Stimulated activated CD4-positive, alpha-beta T cell treated with anti-CD3 and anti-CD28 coated beads, TNF-alpha, amount 100 ng/mL, for 24 hours (primary cell): ENCODE measurements at places on chromosomes 1 and 21.

GRCh38 chr1:82901118-82901517 lies 1097.8 kb downstream of the TTLL7 start:
- DNase-seq = no peak

DNA sequence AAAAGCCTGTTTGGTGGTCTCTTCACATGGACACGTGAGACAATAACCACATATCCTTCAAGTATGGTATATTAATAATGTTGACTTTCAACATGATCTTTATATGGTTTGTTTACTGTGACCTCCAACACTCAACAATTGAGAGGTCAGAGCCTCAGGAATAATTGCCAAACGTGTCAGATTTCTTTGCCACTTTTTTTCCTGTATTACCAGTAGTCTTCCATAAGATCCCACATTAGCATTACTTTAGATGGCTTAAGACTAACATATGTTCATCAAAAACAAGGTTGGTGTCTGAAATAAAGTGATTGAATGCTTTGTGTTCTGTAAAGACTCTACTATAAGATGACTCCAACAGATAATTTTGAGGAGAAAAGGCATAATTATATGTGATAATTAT lies 118.7 kb upstream of the F3 start:
- DNase-seq = no peak

GRCh38 chr1:13760340-13760739 lies 60.4 kb downstream of the PRDM2 start:
- DNase-seq = no peak

GRCh38 chr1:172849653-172850052 lies 190.8 kb downstream of the FASLG start:
- no peak for DNase-seq

GRCh38 chr1:182185136-182185535 lies 123.6 kb upstream of the ZNF648 start:
- DNase-seq = no peak

- no peak for DNase-seq
These were observed 12.0 kb downstream of the PKP1 start for GRCh38 chr1:201295346-201295745.

- DNase-seq = no peak
These were observed 71.7 kb upstream of the PRMT6 start for GRCh38 chr1:106984801-106985200.

DNA sequence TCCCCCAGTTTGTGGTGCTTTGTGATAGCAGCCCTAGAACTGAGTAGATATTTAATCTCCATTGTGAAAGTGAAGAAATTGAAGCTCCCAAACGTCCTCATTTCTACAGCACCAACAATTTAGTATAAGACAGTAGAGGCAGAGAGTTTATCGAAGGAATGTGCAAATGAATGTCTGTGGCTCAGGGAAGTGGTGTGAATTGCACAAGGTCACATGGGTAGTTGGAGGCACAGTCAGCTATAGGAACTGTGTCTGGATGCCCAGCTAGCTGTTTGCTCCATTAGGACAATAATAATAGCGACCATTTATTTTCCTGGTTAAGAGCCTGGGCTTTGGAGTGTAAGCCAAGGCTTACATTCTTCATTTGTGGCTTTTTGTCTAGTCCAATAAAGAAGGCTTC lies 144.4 kb upstream of the USP24 start:
- no peak for DNase-seq

DNA sequence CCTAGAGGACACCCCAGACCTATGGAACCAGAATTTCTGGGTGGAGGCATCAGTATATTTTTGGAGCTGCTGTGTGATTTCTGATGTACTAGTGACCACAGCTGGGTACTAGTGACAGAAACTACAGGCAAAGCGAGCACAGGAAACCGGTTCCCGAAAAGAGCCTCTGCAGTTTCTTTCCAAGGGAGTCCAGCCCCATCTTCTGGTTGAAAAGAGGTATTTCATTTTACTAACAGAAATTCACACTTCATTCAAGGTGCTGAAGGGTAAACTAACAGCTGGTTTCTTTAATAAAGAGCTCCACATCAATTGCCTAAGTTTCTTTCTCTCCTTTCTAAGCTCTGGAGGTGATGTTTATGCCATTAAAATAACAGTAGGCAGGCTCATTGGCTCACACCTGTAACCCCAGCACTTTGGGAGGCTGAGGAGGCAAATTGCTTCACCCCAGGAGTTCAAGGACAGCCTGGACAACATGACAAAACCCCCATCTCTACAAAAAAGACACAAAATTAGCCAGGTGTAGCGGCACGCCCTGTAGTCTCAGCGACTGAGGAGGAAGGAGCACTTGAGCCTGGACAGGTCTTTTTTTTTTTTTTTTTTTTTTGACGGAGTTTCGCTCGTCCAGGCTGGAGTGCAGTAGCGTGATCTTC lies 22.0 kb downstream of the THAP3 start:
- DNase-seq = no peak

DNA sequence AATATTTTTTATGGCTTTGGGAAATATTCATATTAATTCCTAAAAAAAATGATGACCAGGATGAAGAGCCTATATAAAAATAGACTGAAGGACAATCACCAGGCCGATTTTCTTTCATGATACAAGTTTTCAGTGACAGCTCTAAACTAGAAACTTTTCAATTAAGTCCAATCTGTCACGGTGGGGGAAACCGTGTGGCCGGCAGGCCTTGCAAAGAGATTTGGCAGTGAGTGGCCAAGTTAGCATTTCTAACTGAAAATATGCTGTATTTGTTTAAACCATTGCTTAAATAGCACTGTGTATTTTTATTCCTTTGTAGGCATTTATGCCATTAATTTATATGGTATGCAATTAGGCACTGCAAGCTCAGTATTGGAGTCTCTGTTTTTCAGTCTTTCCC lies 294.5 kb upstream of the NRIP1 start:
- DNase-seq = no peak

DNA sequence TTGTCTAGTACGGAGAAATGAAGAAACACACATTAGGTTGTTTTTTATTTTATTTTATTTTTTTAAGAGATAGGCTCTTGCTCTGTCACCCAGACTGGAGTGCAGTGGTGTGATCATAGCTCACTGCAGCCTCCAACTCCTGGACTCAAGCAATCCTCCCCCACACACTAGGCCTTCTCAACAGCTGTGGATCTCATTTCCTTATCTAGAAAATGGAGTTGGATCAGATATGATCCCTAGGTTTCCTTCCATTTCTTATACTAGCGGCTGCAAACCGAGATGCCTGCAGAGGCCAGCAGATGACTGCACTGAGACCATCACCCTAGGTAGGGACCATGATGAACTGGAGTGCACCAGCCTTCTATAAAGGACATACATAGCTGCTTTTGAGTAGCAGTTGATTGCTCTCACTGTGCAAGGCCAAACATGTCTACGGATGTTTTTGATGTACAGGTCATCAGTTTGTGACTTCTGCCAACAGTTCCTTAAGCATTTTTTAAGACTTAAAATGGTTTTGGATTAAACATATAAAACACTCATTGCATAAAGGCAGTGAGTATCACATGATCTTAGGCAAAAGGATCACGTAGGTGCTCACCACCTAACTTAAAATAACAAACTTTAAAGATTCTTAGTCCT lies 11.4 kb upstream of the KLHL12 start:
- DNase-seq = no peak

DNA sequence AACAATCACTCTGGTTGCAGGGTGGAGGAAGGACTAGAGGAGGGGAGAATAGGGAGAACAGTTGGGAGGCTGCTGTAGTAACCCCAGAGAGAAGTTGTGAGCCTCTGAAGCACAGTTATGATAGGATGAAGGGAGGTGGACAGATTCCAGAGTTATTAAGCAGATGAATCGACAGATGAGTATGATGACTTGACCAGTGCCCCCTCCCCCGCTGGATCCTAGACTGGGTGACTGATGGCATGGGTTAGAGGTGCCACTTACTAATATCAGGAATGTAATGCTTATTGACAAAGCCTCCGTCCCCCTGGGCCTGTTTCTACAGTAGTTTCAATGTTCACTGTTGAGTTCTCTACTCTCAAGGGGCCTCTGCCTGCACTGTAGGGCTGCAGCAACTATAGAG lies 14.0 kb upstream of the TIPRL start:
- DNase-seq = no peak

- no peak for DNase-seq
These were observed 172.8 kb upstream of the TMEM51 start for GRCh38 chr1:14980621-14981218.

DNA sequence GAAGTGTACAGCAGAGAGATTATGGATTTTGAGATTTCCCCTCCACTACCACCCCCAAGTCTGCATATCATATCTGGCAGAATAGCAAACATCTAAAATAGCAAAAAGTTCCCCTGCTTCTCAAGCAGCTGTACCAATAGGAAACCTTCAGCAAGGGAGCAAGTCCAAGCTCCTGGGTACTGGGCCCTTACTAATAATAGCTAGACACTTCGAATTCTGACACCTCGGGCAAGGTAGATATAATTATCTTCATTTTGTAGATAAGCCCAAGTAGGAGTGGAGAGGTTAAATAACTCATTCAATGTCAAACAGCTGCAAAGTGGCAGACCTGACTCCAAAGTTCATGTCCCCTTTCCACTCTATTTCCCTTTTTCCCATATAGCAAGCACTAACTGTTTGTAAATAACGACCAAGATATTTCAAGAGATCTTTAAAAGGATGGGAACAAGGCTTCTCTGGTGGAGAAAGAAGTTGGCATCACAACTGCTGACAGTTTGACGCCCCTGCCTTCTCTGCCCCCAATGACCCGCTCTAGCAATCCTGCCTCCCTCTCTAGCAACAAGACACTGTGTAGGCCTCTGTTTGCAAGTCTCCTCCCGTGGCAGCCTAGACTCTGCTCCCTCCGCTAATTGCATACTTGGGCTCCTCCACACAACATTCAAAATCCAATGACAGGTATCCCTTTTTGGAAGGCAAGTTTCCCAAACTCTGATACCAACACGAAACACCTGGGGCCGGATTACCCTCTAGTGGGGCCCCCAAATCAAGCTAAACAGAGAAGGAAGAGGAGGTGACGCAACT lies 18.7 kb upstream of the ADAR start:
- DNase-seq = no peak

DNA sequence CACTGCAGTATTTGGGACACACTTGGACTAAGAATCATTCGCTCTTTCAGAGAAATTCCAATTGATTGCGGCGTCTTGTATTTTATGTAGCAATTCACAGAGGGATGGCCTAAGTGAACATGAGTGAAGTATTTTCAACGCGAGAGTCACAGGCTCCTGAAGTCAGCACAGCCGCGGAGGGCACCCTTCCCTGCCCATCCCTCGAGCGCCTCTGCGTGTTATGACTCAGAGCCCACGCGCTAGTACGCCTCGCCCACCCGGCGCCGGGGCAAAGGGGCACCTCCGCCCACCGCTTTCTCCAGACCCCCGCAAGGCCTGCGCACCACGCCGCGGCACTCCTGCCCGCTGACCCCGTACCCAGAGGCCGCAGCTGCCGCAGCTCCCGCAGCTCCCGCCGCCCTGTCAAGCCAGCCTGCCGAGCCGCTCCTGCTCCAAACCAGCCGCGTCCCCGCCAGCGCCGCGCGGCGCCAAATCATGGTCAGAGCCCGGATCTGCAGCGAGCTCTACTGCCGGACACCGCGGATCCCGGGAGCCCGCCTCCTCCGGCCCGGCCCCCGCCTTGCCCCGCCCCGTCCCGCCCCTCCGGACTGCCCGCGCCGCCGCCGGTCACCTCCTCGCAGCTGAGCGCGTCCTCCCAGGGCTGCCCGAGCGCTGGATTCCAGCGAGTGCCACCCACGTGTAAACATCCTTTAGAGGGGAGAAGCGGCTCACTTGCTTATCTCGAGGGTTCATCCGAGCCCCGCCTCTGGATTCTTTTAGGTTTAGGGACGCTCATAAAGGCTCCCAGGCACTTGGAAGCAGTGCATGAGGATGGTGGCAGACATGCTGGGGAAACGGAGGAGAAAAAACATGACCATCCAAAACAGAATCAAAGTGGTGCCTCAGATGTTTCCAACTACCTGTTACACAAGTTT lies at the start of gene GLRX2:
Gene GLRX2 (minus strand): TSS at position 508 of the 914 bp plus-strand sequence. CDS start 32 bp downstream, at position 476.
- peak; percentile 16 for DNase-seq

DNA sequence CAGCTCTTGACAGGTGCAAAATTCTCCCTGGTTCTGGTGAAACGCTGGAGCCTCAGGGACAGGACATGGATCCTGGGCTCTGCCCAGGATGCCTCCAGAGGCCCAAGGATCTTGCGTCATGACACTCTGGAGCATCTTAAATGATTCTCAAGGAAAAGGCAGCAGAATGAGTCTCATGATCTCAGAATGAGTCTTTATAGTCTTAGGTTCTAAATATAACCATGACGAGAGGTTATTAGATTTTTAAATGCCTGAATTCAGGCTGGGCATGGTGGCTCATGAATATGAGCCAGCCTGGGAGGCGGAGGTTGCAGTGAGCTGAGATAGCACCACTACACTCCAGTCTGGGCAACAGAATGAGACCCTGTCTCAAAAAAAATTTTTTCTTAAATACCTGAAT lies 55.5 kb downstream of the ECE1 start:
- DNase-seq = no peak

DNA sequence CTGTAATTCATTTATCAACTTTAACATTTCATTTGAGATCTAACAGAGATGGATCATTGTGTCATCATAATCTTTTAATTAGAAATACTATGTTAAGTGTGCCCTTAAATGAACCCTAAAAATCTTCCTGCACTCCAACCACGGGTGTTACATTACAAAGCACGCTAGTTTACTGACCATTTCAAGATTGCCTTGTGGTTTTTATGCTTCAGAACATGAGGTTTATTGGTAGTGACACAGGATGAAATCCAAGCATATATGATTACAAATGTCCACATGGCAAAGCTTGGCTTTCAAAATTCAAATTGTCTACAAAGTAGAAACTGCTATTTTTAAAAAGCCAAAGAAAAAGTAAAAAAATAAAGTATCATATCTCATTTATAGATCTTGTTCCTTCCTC lies 190.4 kb upstream of the USP25 start:
- DNase-seq = no peak

DNA sequence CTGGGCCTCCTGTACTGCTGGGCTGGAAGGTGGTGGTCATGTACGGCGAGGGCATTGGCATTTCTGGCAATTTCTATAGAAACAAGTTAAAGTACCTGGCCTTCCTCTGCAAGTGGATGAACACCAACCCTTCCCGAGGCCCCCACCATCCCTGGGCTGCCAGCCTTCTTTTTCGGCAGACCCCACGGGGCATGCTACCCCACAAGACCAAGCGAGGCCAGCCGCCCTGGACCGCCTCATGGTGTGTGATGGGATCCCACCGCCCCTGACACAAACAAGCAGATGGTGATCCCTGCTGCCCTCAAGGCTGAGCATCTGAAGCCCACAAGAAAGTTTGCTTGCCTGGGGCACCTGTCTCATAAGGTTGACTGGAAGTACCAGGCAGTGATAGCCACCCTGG lies 76.0 kb downstream of the NFASC start:
- no peak for DNase-seq

GRCh38 chr1:76314730-76315129 lies 240.2 kb downstream of the ST6GALNAC3 start:
- DNase-seq = no peak

DNA sequence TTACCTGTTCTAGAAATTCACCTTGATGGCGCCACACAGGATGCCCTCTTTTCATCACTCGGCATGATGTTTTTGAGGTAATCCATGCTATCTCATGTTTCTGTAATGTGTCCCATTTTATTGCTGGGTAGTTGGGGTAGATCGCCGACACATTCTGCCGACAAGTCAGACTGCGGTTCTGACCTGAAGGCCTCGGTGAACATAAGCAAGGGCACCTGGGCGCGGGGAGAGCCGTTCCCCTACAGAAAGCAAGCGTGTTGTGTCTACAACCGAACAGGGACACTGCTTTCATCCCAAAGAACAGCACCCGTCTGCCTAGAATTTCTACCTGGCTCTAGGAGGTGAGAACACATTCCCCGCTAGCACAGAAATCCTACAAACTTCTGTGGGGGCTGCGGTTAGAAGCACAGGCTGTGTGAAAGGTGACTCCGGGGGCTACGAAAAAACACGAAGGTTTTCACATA lies 149.2 kb downstream of the PPIAL4G start:
- DNase-seq = no peak
